ENCODE measurements at places on chromosomes 7 and 10.
A peak's percentile ranks its signal among the peaks of the same experiment; 100 is the strongest.

GRCh38 chr10:118511711-118512110, 83.7 kb downstream of the PRLHR start:
- peak; percentile 89 for DNase-seq

DNA sequence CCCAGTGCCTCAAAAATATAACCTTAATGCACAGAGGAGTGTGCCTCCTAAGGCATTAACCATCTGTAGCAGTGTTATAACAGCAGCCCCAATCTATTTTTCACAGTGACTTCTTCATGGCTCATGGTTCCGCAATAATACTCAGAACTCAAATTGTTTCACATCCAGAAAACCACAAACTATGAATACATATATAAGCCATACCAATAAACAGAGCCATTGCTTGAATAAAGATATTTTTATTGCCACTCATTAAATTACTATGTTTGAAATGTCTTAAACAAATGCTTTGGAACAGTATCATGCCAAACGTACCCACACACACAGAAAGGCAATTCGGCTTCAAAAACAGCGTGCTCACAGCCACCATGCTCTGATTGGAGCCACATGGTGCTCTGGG, 629.3 kb upstream of the NRP1 start:
- no peak for DNase-seq

DNA sequence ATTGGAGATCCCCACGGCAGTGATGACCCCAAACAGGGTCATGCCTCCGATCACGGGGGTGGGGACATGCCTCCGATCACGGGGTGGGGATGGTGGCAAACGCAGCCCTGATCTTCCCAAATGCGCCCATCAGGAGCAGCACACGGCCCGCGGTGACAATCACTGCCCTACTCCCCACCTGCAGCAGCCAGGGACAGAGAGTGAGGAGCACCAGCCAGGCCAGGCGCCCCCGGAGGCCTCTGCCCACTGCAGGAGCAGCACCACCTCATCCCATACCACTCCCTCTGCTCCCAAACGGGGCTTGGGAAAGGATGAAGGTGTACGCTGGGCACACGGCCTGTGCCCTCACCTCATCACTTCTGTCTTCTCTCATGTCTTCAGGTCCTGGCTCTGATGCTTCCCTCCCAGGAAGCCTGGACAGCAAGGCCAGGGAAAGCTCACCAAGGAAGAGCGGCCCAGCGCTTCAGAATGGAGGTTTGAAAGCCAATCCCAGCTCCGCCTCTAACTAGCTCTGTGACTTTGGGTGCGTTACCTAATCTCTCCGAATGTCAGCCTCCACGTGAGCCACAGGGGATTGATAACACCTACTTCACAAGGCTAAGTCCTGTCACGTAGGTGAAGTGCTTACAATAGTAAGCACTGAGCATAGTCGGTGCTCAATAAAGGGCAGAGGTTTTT, 37.1 kb downstream of the STRA8 start:
- DNase-seq: no peak

DNA sequence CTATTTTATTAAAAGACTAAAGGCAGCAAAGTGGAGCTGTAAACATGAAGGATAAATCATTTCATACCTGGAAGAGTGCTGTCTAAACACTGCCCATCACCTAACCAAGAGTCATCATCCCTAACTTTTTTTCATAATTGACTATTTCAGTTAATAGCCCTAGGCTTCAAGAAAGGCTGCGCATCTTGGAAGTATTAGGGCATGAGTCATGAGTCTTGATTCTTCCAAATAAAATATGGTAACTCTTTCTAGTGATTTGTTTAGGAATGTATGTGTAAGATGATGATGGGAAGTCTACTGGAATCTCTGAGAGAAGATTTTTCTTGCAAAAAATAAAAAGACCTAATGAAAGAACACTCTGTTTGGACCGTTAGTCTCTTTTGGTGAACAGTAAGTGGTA, 207.7 kb upstream of the AHR start:
- no peak for DNase-seq

- DNase-seq: no peak
Measured at GRCh38 chr7:41544241-41544640, 158.6 kb downstream of the INHBA start.

DNA sequence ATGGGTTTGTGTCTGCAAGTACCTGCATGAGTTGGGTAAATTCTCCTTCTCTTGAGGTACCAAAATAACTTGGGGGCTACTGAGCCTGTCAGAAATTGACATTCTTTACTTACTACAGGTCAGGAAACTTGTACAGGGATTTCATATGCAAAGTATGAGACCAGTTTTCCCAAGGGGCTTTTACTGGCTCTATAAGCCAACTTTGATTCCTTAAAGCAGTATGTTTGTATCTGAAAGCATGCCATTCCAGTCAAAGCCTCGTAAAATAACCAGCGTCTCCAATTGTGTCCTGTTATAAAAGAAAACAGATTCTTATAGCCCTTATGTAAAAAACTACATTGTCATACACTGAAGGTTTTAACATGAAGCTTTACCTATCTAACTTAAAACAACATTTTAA, 90.2 kb downstream of the ZNF467 start:
- DNase-seq: no peak

DNA sequence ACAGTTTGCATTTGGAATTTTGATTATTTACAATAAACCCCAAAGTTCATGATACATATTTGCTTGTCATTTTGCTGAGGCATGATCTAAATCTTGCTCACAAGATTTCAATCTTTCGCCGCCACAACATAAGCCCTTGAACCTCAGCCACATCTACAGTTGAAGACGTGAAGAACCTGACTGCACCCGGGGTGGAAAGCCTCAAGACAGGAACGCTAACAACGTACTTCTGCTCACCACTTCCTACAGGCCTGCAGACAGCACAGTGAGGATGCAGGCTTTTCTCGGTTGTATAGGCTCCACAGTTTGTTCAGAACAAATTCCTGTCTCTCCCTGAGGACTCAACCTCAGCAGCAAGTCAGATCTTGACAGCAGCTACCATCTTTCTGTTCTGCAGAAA, 393.8 kb upstream of the PRKCQ start:
- no peak for DNase-seq

- DNase-seq: no peak
Measured at GRCh38 chr7:114507381-114507780, 92.8 kb downstream of the FOXP2 start.

DNA sequence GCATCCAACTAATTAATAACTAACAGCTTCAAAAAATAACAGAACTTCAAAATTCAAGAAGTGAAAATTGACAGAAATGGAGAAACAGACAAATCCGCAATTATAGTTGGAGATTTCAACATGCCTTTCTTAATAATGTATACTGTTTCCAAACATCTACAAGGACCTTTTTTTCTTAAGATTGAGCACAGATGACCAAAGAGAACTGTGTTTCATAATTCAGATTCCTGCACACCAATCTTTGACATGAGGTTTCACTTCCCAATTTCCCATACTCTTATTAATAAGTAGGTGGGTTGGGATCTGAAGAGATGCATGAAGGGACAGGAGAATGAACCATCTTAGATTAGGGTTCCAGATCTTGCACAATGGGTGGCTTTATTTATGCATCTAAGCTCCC, 24.9 kb upstream of the GIMAP7 start:
- peak; percentile 98 for DNase-seq

DNA sequence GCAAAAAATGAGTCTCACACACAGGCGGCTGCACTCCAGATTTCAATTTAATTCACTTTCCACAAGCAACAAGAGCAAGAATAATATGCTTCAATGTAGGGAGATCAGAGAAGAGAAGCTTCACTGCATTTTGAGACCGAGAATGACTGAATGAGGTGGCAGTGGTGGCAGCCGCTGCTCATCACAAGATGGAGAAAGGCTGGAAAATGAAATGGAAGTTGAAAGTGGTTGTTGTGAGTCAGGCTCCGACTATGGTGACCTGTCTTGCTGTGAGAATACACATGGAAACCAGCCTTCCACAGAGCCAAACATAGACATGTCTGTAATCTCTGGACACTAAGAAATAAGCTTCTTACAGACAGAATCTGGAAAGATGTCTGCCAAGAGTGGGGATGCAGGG, 499.6 kb upstream of the LRRN3 start:
- DNase-seq: no peak

DNA sequence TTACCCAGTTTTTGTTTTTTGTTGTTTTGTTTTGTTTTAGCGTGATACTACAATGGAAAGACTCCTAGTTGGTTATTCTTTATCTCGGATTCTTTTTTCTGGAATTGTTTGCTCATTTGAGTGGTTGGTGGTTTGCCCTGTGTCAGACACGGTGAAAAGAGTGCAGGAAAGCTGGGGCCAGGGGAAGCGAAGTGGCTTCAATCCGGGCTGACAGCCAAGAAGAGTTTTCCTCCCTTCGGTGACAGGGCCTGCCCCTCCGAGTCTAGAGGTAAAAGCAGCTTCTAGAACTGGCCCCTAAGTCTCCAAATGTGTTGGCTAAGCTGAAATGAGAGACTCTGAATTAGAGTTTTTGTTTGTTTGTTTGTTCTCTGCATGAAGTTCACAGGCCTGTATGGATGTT, 5.7 kb upstream of the AP5Z1 start:
- no peak for DNase-seq

DNA sequence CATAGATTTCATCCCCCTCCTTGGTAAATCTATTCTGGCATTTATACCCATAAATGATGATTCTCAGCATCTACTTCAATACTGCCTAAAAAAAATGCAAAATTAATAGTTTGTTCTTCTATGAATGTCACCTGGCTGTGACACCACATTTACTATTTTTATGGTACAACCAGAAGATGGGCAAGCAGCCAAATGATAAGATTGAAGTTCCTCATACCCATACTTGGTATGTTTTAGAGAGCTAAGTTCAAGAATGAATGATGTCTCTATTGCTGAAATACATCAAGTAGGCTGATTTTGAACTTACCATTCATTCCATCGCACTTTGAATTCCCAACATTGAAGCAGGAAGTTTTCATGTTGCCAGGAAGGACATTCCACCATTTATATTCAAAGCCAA, 134.2 kb downstream of the ELAPOR2 start:
- DNase-seq: no peak
